ENCODE measurements at places on chromosomes 12 and 14.

DNA sequence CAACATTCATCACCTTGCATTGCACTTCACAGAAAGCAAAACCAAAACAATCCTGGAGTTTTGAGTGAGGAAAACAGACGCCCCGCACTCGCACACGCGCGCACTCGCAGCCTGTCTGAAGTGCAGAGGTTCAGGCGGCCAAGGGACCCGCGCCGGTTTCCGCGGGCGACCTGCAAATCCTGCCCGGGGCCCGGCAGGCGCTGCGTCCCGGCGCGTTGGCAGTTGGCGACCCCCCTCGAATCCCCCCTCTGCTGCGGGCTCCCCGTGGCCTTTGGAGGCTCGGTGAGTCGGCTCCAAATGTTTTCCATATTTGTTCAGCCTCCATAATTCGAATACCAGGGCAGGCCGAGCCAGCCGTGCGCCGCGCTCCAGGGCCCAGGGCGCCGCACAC lies at the start of gene SSPN:
TSS of gene SSPN (plus strand) at position 324 of the 391 bp plus-strand sequence. CDS start 100 bp downstream, outside the sequence.
- no peak for DNase-seq

GRCh38 chr12:121829250-121829918 lies 25.6 kb downstream of the SETD1B start:
- no peak for DNase-seq

GRCh38 chr14:50001151-50001998 lies 108.5 kb downstream of the ARF6 start:
- DNase-seq, result peak; percentile 76

DNA sequence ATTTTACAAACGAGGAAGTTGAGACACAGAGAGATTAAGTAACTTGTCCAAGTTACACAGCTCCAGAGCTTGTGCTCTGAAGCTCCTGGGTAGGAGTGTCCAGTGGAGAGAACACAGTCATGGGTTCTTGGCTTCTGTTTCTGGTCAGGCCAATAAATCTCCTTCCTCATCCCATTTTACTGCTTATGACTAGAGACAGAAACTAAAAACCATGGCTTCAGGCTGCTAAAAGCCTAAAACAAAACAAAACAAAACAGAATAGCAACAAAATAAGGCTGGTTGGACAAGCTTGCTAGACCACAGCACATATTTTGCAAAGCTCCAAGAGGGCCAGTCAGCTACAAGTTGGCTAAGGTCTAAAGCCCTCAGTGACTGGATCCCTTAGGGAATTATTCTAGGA lies 49.8 kb downstream of the PTGER2 start:
- no peak for DNase-seq

DNA sequence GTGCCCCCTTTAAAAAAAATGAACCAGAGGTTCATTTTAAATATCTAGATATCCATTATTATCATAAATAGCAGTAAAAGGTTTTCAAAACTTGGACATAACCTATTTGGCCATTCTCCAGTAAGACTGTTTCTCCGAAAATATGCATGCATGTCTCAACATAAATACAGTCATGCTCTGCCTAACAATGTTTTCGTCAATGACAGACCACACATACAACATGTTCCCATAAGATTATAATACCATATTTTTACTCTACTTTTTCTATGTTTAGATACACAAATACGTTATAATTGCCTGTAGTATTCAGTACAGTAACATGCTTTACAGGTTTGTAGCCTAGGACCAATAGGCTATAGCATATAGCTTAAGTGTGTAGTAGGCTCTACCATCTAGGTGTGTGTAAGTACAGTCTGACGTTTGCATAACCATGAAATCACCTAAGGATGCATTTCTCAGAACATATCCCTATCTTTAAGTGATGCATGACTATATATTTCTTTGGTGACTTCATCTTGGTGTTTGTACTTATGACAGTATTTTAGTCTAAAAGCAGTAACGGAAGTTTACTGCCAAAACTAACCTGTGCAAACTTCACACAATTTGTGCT lies 3.2 kb downstream of the TMEM19 start:
- no peak for DNase-seq

- no peak for DNase-seq
These were observed 88.2 kb upstream of the PTGDR start for GRCh38 chr14:52179141-52179790.

DNA sequence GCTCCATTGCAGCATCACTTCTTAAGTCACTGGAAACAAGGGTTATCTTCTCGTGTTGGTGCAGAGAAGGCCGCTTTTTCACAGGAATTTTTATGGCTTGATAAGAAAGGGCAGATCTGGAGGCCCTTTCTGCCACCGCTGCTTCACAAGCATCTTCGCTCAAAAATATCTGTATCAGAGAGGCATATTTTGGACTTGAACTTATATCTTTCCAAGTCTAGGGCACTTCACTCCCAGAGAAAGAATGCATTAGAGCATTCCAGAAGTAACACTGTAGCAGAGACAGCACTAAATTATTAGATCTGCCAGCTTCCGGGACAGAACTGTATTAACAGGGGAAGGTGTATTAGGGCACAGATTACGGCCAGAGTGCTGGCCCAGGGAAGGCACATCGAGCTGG lies 151.7 kb upstream of the AMIGO2 start:
- DNase-seq, result no peak

DNA sequence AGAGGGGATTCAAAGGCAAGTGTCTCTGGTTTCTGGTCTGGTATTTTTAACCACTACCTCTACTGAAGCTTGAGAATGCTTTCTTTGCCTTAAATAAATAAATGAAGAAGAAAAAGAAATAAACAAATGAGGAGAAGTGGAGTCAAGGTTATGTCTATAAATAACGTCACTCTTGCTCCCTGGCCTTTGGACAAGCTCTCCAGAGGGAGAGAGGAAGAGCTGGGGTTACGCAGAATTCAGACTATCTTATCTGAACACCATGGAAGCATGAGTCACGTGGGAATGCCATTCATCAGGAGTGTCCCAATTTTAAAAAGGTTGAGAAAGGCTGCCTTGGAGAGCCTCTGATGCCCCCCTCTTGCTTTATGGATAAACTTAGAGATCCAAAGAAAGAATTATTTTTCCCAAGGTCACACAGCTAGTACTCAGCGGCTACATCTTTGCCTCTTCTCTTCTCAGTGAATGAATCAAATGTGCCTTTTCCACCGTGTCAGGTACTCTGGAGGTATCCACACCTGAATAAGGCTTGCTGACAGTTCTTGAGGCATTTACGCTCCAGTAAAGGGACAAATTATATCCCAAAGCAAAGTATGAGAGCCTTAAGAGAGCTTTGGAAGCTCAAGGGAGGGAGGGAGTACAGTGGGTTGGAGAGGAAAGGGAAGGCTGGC lies 12.9 kb upstream of the MSI1 start:
- DNase-seq, result no peak

DNA sequence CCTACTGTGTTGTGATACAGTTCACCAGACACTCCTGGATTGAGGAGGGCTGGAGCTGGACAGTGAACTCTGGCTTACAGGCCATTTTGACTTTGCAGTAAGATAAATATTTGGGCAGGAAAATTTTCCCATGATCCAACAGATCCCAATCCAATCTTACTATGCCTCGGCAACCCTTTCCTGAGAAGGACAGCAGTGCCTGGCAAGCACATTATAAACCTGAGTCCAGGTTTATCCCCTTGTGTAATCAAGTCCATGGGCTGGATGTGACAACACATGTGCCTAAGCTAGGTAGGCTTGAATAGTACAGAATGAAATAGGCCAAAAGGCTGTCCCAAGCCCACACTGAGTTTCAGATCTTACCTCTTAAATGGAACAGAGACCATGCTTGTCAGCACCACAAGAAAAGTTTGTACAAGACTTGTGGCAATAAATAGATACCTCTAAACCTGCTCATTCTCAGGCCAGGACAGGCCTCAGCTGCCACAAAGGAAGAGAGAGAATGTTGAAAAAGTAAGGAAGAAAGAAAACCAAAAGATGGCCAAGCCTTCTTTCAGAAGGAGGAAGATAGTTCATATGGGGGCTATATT lies 34.9 kb downstream of the CREBL2 start:
- DNase-seq, result no peak

DNA sequence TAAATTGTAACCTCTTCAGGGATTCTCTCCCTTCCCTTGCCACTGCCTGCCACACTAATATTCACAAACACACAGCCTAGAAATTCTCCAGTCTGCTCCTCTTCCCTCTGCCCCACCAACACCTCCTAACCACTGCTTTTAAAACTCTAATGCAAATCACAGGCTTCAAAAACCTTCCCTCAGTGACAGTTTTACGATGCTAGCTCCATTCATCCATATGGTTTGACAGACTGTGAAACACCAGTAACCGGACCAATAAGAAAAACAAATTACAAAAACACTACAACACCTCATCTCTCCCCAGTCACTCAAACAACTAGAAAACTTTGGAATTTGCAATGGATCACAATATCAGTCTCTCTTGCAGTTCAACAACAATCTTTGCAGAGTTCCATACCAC lies 5.7 kb downstream of the DPF3 start:
- no peak for DNase-seq

- peak; percentile 15 for DNase-seq
These were observed 165.5 kb upstream of the PLXNC1 start for GRCh38 chr12:93982771-93983315.

- DNase-seq, result no peak
These were observed 184.5 kb downstream of the SSPN start for GRCh38 chr12:26379777-26380467.

DNA sequence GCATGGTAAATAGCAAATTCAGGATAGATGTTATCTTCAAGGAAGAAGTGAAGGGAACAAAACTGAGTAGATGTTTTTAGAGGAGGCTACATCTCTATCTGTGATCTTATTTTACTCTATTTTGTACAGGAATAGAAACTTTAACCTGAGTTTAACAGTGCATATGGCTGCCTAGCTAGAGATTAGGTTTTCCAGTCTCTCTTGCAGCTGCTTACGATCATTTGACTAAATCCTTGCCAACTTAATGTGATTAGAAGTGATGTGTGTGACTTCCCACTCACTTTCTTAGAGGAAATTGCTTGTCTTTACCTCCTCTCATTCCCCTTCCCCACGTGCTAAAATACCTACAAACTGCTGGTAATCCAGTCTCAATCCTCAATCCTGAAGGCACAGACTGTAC lies 26.5 kb upstream of the SLC15A5 start:
- no peak for DNase-seq

DNA sequence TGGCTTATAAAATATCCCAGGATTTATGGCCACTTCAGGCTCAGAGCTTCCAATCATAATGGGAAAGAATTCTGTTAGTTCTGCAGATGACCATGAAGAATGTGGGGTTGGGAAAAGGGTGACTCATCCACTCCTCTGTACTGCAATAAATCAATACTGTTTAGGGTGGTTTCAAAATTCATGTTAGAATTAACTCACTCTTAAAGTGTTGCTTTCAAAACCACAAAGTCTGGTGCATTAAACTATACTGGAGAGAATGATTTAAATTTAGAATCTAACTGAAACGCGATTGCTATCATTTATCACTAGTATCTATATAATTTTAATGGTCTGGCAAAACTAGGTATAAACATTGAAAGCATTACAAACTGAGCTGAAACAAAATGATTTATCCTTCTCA lies 798 bp downstream of the CCDC198 start:
- no peak for DNase-seq

Measured in KBM-7 (cell line).